ENCODE measurements at places on chromosomes 2 and 18.

DNA sequence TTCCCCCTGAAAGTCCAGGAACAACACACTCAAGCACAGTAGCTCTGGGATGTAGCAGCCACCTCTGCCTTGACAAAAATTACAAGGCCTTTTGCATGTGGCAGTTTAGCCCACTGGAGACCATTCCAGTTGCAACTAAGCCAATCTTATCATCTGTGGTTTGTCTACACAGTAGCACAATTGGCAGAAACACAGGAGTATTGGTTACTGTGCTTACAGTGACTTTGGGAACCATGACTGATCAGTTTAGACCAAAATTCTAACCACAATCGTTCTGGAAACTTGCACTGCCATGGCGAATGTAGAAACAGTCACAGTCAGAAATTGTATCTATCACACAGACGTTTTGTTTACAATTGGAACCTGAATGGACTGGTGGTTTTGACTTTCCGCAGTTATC lies 403.7 kb upstream of the MEIS1 start:
- DNase-seq = no peak

GRCh38 chr2:154794406-154794805 lies 95.9 kb downstream of the KCNJ3 start:
- no peak for DNase-seq

DNA sequence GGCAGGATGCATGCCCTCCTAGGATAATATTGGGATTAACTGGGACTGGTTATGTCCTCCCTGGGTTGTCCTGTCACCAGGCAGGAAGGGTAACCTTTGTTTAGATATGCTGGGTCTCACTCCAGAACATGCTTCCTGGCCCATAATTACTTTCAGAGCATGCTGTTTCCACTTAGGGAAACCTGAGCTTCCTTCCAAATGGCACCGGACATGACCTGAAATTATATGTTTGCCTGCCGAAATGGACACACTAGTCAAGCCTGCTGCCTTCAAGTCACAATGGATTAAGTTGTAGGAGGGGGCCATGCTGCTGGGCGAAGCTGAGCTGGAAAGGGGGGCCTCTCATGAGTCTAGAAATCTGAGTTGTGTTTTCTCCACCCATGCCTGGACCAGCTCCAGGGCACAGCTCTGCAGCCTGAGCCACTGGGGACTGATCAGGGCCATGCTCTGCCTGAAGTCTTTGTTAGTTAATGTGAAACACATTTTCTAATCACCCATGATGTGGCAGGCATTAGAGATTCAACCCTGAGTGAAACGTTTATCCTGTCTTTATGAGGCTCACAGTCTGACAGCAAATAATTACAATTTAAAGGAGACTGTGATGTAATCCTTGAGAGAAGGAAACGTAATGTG lies 273.3 kb downstream of the TNS1 start:
- DNase-seq = no peak

- DNase-seq = no peak
Measured at GRCh38 chr18:44882163-44882868, 201.6 kb downstream of the SETBP1 start.

GRCh38 chr2:188369365-188369764 lies 77.7 kb downstream of the GULP1 start:
- DNase-seq = no peak

DNA sequence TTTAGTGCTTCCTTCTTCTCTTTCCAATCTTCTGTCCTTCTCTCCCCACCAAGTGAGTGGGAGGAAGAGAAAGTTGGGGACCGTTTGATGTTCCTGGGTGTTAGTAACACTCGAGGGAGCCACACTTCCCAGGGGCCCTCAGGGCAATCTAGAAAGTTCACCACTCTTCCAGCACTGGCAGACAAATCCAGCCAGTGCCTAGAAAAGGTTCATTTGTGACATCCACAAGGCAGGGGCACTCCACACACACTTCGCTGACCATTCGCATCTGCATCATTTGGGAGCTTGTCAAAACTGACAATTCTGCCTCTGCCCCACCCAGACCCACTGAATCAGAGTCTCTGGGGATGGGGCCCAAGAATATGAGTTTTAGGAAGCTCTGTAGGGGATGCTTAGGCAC lies 86.8 kb upstream of the ST3GAL5 start:
- DNase-seq = no peak
